T follicular helper cell (primary cell): ENCODE measurements at places on chromosomes 16 and 17.
A peak's percentile ranks its signal among the peaks of the same experiment; 100 is the strongest.

DNA sequence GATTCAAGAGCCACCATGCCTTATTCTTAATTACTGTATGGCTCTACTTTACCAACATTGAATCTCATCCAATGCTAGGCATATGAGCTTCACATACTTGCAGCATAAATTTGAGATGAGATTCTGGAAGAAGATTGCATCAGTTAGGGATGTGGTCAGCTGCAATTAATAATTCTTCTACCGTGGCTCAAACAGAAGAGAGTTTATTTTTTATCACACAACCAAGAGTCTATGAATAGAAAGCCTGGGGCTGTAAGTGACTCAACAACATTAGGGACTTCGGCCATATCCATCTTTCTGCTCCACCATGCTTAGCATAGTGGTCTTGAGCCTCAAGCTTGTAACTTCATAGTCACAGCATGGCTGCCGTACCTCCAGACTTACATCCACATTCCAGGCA, 179.4 kb upstream of the IRX6 start:
- DNase-seq: no peak

- DNase-seq: no peak
Observed at GRCh38 chr17:28033972-28034714, 8.3 kb upstream of the NLK start.

- DNase-seq: no peak
Observed at GRCh38 chr16:63241497-63242028, 1205.3 kb upstream of the CDH8 start.

DNA sequence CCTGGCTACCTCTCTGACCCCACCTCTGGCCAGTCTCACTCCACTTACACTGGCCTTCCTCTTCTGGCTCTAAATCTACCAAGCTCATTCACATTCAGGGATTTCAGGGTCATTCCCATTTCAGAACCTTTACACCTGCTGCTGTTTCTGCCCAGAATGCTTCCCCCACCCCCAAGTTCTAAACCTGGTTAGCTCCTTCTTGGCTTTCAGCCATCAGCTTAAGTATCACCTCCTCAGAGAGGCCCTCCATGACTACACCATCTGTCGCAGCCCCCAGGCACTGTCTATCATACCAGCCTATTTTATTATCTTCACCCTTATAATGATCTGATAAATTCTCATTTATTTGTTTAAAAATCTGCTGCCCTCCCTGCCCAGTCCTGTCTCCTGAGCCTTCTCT, 23.3 kb upstream of the NGFR start:
- DNase-seq: no peak

- no peak for DNase-seq
Observed at GRCh38 chr17:63523253-63523855, at the start of gene KCNH6. Gene KCNH6, plus strand, starts transcription at chr17:63523358. Its CDS starts 56 bp downstream, at chr17:63523414.

DNA sequence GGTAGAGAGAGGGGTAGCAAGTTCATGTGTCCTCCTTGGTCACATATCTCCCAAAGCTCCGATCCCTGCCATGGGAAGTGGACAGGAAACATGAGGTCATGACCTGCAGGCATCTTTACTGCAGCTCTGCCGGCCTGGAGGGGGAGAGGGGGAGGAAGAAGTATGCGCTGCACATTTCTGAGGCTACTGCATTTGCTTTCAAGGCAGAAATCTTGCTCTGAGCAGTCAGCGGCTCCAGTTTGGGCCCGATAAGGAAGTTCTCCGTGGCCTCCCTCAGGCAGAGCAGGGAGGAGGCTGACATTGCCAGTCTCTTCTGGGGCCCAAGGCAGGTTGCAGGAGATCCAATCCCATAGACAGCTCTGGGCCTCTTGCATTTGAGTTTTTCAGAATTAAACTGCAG, 1.5 kb upstream of the NHERF1 start:
- no peak for DNase-seq

- DNase-seq: no peak
Observed at GRCh38 chr16:79264237-79265109, 336.1 kb downstream of the MAF start.

- DNase-seq: no peak
Observed at GRCh38 chr16:72908362-72909167, 139.4 kb downstream of the ZFHX3 start.

DNA sequence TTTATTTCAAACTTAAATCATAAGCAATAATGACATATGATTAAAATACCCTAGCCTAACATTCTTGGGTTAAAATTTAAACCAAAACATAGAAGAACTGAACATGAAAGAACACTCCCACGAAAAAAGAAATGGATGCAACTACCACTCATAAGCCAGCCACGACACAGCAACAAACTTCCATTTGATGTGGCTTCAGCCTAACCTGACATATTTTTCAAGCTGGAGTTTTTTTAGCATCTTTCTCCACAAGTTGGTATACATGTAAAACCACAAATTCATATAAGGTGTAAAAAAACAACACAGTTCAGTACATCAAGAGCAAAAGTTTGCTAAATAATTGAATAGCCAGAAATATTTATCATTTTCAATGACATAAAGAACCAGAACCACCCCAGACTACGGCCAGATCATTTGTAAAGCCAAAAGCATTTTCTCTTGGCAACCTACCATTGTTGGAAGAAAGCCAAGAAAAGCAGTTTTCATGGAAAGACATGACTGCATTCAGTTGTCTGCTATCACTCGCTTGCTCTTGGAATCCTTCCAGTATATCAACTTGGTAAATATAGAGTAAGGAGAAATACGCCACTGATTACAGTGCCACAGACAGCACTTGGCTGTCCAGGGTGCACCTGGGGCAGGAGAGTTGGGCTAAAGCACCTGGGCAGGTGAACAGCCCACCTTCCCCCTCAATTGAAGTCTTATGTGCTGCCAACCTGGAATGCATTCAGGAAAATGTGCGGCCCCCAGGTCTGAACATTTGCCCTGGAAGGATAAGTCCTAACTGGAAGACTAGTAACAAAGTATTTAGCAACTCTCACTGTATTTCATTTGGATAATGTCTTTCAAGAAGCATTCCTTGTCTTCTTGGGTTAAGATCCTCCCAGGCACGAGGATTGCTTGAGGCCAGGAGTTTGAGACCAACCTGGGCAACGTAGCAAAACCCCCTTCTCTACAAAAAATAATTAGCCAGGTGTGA, 60.5 kb downstream of the CREBBP start:
- no peak for DNase-seq

- DNase-seq: no peak
Observed at GRCh38 chr17:63153488-63153887, 187.5 kb downstream of the TANC2 start.

DNA sequence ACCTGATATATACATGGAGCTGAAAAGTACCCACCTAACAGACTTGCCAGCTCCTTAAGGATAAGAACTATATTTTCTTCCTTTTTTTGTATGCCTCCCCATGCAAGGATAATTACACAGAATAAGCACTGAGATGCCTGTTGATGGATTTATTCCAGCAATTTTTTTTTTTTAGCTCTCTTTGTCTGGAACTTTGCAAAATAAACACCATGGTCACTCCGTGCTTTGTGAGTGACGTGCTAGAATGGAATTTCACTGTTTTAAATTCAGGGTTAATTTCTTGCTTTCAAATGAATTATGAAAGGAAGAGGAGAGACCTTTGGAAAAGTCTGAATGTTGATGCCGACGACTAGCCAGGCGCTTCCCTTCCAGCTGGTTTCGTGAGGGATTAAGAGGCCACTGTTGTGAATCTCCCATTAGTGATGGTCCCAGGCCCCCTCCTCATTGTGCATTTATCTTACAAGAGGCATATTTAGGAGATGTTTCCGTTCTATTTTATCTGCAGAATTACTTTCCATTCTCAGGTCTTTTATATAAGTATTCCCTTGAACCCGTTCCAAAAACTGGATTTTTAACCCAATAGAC, 529.1 kb downstream of the WWOX start:
- DNase-seq: no peak

GRCh38 chr17:60920107-60920506, 242.5 kb downstream of the BCAS3 start:
- DNase-seq: no peak

DNA sequence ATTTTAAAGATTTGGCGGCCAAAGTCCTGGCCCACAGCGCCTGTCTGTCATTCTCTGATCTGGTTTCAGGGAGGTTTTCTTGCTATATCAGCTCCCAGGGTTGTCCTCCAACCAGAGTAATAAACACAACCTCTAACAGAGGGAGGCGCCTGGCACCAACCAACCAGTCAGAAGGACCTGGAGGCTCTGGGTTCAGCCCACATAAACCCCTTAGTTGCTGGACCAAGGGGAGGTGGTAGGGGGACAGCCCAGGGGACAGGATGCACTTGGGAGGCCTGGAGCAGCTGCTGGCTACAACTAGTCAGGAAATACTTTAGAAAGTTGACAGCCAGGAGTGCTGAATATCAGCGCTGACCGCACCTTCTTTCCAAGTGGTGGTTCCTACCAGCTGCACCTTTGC, 41.7 kb upstream of the CDRT4 start:
- no peak for DNase-seq

- DNase-seq: peak; percentile 18
Observed at GRCh38 chr17:4365628-4366326, 698 bp downstream of the UBE2G1 start.

GRCh38 chr16:86572041-86572521, 5.5 kb downstream of the FOXC2 start:
- DNase-seq: no peak

GRCh38 chr16:28067604-28068379, 4.3 kb upstream of the GSG1L start:
- no peak for DNase-seq

DNA sequence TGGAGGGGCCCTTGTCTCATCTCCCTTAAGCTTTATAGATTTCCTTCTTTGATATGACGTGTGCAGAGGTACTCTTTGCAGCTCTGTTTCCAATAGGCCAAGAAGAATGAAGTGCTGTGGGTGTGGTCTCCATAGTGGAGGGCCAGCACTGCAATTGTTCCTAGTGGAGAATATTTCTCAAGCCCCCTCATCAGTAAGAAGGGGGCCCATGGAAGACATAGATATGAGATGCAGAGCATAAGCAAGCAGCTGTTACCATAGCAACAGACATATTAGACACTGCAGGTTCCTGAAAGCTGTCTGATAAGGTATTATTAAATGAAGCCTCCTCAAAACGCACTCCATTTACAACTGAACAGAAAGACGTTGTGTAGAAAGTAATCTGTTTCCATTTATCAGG, 240.7 kb downstream of the ZFHX3 start:
- no peak for DNase-seq

GRCh38 chr17:42329025-42329976, 41.0 kb downstream of the STAT5A start:
- no peak for DNase-seq

DNA sequence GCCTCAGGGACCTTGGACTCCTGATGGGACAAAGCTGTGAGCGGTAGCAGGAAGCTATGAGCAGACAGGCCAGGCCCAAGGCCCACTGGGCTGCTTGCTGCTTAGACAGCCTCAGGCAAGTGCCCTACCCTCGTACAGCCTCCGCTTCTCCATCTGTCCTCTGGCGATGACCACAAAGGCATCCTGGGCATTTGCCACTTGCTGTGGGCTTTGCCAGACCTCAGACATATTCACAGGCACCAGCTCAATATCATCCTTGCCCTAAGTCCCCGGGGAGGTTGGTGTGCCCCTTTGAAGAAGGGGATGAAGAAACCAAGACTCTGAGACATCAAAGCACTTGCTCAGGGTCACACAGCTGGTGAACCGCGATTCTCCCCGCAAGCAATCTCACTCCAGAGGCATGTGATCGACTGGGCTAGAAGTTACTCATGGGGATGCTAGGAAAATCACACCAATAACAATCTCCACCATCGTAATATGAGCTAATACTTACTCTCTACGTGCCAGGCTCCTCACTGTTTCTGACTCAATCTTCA, 21.7 kb downstream of the PPL start:
- no peak for DNase-seq

DNA sequence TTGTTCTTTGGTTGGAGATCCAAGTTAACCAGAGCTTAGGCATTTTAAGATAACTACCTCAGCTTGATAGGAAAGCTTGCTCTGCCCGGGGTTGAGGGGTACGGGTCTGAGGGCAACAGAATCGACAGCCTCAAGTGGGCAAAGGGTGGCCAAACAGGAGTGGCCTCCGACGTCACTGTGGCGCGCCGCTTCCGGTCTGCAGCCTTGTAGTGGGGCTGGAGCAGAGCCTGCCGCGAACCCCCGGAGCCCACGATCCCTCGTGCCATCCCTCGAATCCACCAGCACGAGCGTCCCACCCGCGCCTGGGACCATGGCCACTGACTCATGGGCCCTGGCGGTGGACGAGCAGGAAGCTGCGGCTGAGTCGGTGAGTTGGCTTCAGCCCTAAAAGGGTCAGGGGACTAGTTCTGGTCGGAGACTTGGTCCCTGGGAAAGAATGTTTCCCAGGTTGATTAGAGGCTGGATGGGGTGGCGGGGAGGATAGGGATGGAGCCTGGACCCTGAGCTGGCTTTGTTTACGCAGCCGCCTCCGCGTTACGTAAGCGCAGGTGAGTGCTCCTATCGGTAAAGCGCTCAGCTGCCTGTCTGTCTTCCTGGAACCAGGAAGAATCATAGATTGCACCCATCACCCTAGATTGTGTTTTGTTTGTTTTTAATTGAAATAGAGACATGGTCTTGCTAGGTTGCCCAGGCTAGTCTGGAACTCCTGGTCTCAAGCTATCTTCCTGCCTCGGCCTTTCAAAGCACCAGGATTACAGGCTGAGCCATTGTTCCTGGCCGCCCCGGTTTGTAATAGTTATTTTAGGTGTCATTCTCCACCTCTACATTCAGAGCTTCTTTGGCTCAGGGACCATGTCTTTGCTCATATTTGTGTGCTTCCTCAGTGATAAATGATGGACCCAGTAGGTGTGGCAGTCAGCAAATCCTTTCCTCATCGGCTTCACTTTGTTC, at the start of gene DDX19B:
TSS of gene DDX19B (plus strand) at position 199 of the 951 bp plus-strand sequence. CDS start at position 311, 112 bp downstream.
- DNase-seq: peak; percentile 39
